Progenitor cell of endocrine pancreas (in vitro differentiated cells): ENCODE measurements at places on chromosomes 11 and 22.

- no peak for DNase-seq
Measured at GRCh38 chr22:26883393-26883792, 226.0 kb downstream of the MIAT start.

GRCh38 chr22:38871360-38872171 lies 450 bp downstream of the CBX6 start:
- no peak for DNase-seq

DNA sequence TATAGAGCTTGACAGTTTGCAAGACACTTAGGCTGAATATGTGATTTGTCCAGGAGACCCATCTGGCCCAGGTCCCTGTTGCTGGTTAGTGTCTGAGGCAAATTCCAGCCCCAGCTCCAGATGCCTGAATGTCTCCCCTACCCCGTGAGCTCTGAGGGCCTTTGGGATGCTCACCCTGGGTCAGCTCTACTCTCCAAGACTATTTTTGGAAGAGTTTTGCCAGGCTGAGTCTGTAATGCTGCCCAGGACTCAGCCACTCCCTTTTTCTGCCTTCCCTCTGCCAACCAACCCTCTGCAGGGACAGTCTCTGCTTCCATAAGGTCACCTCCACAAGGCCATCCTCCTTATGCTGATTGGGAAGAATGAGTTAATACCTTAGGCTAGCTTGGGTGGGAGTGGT lies 66.3 kb downstream of the CABIN1 start:
- no peak for DNase-seq

GRCh38 chr11:27227736-27228135 lies 135.3 kb downstream of the CCDC34 start:
- no peak for DNase-seq

DNA sequence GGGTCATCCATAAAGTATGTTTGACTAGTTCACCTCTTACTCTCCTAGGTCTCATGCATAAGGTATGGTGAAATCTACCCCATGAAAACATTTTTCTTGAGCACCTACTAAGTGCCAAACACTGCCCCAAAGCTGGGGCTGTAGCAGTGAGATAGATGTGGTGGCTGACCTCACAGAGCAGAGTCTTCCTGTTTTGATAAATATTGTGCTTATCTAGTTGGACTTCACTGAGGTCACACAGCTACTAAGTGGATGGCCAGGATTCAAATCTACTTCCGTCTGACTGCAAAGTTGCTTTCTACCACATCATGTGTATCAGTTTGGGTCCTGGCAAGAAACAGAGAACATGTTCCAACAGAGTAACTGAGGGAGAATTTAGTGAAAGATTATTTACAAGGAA lies 6.4 kb upstream of the HTATIP2 start:
- DNase-seq, result no peak

DNA sequence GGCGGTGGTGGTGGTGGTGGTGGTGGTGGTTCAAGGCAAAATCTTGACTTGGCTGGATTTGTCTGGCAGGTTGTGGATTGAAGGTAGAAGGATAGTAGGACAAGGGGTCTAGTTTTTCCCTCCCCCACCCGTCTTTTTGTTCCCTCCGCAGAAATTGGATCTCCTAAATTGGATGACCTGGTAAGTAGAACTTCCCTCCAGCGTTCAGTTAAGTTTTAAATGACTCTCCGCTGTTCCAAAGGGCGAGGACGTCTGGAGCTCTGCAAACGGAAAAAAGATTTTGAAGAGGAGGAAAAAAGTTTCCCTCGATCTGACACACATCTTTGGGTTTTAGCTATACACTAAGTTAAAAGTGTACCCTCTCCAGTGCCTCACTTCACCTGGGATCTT lies 422 bp upstream of the LGR4 start:
- DNase-seq, result no peak

GRCh38 chr11:74157169-74157568 lies 13.6 kb downstream of the C2CD3 start:
- no peak for DNase-seq

DNA sequence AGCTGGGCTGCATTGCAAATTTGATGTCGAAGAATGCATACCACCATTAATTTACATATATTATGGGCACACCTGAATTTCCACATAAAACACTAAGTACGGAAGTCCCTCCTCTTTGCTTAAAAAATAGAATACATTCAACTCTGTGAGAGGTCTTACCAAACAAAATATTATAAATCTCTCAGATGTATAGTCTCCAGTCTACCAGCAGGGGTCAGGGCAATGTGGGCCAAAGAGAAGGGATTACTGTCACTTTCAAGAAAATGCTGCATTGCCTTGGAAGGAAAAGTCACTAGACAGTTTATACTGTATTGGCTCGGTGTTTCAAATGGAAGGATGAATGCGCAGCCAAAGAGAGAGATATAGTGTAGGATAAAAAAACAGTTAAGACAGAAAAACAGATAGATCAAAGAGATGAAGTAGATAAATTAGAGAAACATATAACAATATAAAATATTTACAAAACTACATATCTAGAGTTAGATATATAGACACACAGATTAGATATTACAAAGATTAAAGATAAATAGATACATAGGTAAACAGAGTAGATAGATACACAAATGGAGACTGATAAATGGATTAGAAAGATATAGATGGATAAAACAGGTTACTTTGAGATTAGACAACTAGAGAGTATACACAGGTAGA lies 20.9 kb downstream of the SERGEF start:
- DNase-seq, result no peak

GRCh38 chr11:130476200-130476921 lies 27.9 kb downstream of the ADAMTS15 start:
- DNase-seq, result no peak

DNA sequence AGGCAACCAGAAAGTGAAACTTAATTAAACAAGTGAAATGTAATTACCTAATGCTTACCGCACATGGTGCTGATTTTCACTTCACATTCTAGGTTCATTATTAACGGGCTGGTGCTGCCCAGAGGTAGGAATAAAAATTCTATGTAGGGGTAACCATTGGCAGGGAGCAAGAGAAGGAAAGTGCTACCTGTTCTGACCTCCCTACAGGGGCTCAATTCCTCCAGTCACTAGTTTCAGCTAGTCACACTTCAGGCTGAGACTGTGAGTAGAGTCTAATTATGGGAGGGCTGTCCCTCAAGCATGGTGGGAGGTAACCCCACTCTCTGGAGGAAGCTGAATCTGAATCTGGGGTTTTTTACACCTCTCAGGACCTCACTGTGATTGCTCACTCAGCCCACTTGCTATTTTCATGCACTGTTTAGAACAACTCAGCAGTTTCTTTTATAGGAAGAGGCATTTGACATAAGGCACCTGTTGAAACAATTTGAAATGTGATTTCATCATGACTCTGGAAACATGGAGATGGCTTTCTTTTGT lies 75.4 kb downstream of the MAML2 start:
- no peak for DNase-seq
